ENCODE measurements at places on chromosomes 4 and X.

DNA sequence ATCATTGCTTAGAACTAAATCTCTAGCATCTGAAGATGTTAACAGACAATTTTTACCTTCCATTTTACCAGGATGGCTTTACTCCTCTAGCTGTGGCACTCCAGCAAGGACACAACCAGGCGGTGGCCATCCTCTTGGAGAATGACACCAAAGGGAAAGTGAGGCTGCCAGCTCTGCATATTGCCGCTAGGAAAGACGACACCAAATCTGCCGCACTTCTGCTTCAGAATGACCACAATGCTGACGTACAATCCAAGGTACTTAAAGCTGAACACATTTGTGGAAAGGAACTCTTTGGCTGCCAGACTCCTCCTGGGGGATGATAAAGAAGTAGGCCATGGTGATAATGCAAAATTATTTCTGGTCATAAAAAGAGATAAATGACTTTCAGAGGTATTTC is 187.5 kb downstream of the ANK2 start:
- no peak for DNase-seq

DNA sequence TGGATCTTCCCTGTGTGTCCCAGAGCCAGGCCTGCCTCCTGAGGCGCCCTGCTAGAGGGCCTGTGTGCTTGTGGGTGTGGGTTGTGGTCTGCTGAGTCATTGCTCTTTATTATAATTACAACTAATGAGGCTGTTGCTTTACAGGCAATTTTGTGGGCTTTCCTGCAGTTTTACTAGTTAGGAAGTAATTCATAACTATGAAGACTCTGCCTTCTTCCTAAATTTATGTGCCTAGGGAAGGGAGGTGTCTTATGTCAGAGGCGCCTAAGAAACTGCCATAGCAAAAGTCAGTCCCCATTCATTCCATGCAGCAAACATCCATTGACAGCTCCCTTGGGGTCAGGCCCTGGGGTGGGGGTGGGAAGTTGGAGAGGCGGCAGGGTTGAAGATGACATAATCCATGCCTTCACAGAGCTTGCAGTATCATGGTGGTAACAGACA is 359.2 kb downstream of the IDS start:
- DNase-seq: no peak

GRCh38 chrX:137418086-137418485 is 147.8 kb upstream of the ZIC3 start:
- no peak for DNase-seq

DNA sequence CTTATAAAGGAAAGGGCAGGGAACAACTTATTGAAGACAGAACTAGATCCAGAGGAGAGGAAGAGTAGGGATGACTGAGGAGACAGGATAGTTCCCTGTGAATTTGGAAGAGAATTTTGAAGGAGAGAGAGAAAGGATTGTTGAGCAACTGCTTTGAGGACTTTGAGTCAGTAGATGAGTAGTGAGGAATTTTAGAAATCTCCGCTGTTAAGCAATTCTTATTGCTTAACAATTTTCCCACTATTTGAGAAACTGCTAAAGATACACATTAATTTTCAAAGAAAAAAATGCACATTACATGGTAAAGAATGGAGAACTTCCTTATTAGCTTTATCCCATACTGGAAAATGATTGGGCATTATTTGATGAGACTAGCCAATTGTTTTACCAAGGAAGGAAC is 116.3 kb upstream of the NRK start:
- DNase-seq: no peak

GRCh38 chr4:20925176-20925575 is 224.9 kb downstream of the PACRGL start:
- no peak for DNase-seq

DNA sequence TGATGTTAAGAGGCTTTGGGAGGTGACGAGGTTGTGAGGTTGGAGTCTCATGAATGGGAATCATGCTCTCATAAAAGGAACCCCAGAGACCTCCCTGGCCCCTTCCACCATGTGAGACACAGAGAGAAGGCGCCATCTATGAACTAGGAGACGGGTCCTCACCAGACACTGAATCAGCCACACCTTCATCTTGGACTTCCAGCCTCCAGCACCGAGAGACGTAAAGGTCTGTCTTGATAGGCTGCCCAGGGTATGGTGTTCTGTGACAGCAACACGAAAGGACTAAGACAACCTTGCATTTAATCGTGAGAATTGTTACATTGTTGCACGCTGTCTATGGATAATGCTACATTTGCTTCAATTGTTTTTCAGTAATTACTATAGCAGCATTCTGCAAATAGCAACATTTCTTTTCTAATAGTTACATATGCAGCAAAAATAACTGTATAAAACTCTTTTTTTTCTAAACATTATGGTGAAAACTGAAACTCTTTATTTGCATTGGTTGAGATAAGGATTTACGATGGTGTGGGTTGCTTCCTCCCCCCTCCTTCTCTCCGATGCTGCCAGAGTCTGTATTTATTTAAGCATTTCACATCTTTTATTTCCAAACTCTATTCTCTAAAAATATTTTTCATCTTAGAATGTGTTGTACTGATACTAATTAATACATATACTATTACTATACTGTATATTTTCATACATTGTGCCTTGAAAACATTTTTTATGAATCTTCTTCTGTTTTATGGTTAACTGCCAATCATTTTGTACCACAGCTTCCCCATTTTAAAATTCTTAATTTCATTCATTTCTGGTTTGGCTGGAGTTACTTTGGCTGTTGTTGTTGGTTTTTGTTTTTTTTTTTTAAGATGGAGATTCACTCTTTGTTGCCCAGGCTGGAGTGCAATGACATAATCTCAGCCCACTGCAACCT is 26.4 kb upstream of the AKAP17A start:
- no peak for DNase-seq

GRCh38 chr4:40585201-40585799 is 44.4 kb downstream of the RBM47 start:
- no peak for DNase-seq

- DNase-seq: no peak
Measured at GRCh38 chrX:31130457-31131220, 58.8 kb upstream of the FTHL17 start.

DNA sequence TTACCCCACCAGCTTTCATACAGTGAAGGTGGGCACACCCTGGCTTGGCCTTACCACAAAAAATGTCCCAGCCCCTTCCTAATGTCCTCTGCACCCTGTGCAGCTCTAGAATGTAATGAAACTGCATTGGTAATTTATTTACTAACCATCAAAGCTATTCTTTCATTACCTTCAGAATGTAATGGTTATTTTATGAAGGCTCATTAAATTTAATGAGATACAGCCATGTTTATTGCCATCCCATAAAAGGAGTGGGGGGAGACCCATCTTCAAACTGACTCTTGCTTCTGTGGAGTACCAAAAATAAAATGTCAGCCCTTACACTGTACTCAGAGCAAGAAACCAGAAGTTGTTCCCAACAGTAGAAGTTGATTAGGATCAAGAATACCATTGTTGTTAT is 25.0 kb downstream of the NKX6-1 start:
- no peak for DNase-seq

DNA sequence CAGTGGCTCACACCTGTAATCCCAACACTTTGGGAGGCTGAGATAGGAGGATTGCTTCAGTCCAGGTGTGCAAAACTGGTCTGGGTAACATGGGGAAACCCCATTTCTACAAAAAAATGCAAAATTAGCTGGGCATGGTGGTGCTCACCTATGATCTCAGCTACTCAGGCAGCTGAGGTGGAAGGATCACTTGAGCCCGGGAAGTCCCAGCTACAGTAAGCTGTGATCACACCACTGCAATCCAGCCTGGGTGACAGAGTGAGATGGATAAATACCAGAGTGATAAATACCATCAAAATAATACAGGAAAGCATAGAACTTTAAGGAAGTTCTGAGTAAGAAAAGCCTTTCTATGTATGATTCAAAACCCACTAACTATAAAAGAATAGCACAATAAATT is 52.8 kb downstream of the LRBA start:
- no peak for DNase-seq

Data from stimulated activated CD8-positive, alpha-beta memory T cell treated with anti-CD3 and anti-CD28 coated beads, Interleukin-15, amount 100 ng/mL, for 1 hour (primary cell).